ENCODE measurements at places on chromosomes 7 and 10.

- DNase-seq: no peak
Measured at GRCh38 chr10:61663466-61663865, 737 bp downstream of the CABCOCO1 start.

- no peak for DNase-seq
Measured at GRCh38 chr10:124005991-124006392, 87.4 kb downstream of the CHST15 start.

GRCh38 chr10:48366261-48366660, 59.8 kb downstream of the MAPK8 start:
- DNase-seq: no peak

DNA sequence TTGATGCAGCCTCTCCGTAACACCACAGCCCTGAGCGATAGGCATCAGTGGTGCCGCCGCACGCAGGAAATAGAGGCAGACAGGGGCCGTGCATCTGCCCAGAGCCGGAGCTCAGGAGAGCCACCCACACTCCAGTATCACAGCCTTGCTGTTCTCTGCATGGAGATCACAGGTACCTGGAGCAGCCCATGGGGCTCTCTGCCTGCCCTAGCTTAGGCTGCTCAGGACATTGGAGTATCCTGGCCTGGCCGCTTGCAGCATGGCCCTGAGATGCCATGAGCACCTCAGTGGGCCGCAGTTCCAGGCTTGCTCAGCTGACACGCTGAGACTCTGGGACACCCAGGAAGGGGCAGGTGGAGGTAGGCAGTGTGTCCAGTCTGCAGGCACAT, 47.0 kb downstream of the ELFN1 start:
- no peak for DNase-seq

DNA sequence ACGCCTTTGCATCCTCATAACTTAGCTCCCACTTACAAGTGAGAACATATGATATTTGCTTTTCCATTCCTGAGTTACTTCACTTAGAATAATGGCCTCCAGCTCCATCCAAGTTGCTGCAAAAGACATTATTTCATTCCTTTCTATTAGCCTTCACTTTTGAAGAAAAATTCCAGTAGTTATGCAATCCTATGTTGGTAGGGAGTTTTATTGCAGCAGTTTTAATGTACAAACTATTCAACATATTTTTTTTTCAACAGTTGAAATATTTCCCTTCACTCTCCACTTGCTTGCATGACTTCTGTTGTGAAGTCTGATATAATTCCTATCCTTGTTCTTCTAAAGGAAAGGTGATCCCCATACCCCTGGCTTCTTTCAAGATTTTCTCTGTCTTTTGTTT, 27.3 kb upstream of the ARHGAP22 start:
- DNase-seq: no peak

DNA sequence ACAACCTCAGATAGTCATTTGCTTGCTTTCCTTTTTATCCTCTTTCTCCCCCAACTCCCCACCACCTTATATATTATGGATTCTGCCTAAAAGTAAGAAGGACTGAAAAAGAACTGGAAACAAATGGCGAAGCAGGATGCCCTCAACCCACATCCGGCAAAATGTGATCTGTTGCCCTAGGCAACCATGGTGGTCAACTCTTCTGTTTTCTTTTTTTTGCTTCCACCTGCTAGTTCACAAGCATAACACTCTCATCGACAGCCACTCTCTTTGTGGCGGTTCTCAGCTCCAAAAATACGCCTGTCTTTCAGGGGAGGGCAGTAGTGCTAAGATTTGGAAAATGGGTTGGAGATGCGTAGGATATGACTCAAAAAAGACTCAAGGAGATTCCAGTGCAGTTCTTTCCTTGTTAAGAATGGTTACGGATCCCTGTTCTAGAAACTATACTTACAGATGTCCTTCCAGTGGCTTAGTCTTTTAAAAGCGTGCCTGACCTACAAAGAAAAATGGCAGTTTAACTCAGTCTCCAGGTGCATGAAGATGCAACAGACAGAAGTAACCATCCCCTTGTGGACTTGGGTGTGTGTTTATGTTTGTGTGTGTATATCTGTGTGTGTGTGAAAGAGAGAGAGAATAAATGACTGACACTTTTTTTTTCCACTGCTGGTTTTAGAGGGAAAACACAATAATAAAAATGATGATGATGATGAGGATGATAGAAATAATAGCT, 10.7 kb downstream of the APBB1IP start:
- DNase-seq: peak; percentile 47

DNA sequence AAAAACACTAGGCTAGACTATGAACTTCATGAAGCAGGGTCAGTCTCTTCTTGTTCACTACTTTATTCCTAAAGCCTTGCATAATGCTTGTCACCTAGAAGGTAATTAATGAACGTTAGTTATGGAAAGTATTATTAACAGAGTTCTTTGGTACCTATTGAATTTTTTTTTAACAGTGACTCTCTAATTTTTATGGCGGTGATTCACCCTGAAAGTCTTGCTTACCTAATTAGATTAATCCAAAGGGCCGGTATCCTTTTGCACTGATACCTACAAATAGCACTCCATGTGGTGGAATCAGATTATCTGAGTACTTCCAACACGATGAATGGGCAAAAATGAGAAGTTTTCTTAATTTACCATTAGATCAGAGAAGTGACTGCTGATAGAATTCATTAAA, 31.7 kb downstream of the STAM start:
- DNase-seq: no peak

GRCh38 chr7:117666689-117667088, 186.9 kb downstream of the CFTR start:
- no peak for DNase-seq

- no peak for DNase-seq
Measured at GRCh38 chr10:125079091-125079600, 81.2 kb downstream of the CTBP2 start.

DNA sequence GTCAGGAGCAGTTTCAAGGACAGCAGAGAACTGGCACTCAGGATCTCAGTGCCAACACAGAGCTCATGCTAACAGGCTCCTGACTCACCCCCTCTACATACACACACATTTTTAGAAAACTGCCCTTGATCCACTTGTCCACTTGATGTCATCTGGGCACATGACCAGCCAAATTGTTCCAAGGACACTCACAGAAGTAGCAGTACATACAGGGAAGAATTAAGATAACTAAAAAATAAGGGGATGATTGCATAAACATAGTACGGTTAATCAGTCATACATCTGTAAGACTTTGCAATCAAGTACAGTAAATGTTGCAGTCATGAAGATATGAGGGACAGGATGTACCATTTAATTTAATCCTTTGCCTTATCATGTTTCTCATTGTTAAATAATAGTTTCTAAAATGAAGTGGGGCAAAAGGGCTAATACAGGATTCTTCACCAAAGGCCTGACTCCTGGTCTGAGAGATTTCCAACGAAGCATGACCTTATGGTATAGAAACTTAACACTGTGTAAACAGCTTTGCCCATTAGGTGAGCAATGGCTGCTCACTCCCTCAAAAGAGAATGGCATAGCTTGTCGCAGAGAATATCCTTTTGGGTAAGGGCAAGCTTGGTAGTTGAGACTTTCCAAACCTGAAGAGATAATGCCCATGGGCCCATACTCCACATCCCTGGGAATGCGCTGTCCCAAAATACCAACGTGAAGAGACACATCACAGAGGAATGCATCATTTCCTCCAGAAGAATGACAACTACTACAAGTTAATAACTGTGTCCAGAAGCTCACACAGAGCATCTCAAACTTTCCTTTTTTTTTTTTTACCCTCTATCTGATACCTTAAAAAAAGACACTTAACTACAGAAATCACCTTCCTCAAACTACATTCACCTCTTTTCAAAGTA, 94.1 kb downstream of the ARMH3 start:
- no peak for DNase-seq

GRCh38 chr10:111474786-111475185, 398.0 kb downstream of the ADRA2A start:
- DNase-seq: no peak

- no peak for DNase-seq
Measured at GRCh38 chr10:34164029-34164428, 651.1 kb downstream of the PARD3 start.

DNA sequence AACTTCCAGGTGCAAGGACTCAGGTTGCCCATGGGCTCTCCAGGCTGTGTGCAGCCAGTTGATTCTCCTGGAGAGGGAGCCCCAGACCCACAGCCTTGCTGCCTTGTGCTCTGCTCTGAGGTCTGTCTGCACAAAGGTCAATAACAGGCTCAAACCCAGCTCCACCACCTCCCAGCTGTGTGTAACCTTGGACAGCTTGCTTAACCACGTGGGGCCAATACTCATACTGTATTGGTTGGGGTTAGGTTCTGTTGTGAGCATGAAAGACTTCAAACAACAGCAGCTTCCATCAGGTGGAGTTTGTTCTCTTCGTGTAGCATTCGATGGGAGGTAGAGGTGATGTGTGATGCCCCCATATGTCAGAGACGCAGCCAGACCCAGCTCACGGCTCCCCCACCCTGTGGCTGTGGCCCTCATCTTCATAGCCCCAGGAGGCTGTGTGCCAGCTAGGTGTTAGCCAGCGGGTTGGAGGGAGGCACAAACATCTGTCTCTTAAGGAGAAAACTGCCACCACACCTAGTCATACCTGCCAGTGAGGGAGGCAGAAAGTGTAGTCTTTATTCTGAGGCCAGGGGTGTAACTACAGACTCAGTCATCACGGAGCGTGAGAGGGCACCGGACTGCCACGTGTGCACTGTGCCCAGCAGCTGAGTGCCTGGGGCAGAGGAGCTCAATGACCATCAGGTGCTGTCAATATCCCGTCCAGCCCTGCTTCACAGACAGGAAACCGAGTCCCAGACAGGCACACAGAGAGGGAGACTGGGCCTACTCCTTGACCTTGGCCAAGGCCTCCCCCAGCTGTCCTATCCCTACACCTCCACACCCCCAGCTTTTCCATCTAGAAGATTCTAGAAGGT, 8.1 kb upstream of the POLD2 start:
- DNase-seq: no peak

GRCh38 chr7:92884218-92884617, 47.8 kb upstream of the CDK6 start:
- DNase-seq: no peak

- DNase-seq: no peak
Measured at GRCh38 chr7:143002898-143003297, 24.0 kb downstream of the OR9A2 start.

DNA sequence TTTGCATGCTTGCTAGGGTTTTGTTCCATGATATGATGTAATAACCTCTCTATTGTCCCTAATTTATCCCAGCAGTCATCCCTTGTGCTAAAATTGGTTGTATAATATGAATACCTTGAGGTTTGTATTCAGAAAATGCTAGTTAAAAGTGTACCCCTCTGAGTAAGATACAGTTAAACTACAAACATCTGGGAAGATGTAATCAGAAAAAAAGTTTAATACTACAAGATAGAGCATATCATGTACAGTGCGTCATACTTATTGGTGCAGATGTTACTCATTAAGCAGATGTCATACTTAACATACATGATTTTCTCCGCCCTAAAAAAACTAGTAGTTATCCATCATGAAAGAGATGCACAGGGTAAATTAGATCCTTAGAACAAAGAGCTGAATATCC, 336.1 kb upstream of the KCND2 start:
- DNase-seq: no peak

GRCh38 chr7:115476671-115477181, 553.8 kb downstream of the TFEC start:
- DNase-seq: no peak

- DNase-seq: no peak
Measured at GRCh38 chr10:86658751-86659150, 4.4 kb downstream of the OPN4 start.

- no peak for DNase-seq
Measured at GRCh38 chr7:24441314-24442027, 131.8 kb upstream of the PALS2 start.

DNA sequence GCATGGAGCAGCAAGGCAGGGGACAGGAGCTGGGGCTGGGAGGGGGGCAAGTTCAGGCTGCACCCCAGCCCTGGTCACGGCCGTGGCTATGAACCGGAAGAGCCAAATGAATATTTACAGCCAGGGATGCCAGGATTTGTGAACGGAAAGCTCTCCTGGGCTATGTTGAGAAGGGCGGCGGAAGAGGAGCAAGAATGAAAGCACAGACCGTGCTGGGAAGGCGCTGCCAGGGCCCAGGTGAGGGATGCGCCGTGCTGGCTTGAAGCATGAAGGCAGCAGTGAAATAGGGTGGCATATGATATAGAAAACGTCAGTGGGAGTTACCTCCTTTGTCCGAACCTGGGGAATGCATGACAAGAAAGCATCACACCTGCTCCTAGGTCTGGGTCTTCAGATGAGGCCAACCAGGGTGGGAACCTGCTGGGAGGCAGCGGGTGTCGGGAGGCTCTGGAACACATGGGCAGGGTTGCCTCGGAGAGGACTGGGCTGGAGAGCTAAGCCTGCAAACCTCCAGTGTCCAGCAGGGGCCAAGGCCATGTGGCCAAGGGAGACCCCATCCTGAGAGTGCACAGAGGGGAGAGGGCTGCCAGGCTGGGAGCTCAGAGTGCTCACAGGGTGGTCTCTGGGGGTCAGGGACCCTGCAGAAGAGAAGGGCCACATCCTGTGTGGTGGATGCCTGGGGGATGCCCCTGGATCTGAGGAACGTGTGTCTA, 120.6 kb upstream of the TCERG1L start:
- DNase-seq: no peak

- no peak for DNase-seq
Measured at GRCh38 chr10:71463111-71463510, 66.4 kb downstream of the CDH23 start.

- no peak for DNase-seq
Measured at GRCh38 chr10:4353964-4354363, 472.0 kb upstream of the AKR1E2 start.

DNA sequence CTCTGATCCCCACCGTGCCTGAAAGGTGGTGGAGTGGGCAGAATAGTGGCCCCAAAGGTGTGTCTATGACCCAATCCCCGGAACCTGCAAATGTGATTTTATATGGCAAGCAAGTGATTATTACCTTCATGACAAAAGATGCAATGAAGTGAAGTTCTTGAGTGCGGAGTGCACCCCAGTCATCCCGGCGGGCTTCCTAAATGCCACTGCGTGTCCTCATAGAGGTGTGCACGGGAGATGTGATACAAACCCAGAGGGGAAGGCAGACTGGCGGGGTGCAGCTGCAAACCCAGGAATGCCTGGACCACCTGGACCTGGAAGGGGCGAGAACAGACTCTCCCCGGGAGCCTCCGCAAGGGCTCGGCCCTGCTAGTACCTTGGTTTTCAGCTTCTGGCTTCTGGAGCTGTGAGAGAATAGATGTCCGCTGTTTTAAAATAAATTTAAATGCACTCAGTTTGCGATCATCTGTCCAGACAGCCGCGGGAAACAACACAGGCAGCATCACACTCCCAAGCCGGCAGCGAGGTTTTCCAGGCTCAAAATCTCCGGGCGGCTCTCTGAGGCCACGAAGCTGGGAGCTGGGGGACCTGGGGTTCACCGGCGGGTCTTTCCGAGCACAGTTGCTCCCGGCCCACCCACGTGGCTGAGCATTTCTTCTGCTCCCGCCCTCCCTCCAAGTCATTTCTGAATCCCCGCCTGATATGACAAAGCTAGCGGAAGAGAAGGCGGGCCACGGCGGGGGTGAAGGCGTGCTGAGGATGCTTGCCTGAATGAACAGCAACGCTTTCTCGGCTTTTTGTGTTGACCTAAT, 50.4 kb upstream of the EBF3 start:
- no peak for DNase-seq
